ENCODE measurements at places on chromosomes 2 and 18.
A peak's percentile ranks its signal among the peaks of the same experiment; 100 is the strongest.

DNA sequence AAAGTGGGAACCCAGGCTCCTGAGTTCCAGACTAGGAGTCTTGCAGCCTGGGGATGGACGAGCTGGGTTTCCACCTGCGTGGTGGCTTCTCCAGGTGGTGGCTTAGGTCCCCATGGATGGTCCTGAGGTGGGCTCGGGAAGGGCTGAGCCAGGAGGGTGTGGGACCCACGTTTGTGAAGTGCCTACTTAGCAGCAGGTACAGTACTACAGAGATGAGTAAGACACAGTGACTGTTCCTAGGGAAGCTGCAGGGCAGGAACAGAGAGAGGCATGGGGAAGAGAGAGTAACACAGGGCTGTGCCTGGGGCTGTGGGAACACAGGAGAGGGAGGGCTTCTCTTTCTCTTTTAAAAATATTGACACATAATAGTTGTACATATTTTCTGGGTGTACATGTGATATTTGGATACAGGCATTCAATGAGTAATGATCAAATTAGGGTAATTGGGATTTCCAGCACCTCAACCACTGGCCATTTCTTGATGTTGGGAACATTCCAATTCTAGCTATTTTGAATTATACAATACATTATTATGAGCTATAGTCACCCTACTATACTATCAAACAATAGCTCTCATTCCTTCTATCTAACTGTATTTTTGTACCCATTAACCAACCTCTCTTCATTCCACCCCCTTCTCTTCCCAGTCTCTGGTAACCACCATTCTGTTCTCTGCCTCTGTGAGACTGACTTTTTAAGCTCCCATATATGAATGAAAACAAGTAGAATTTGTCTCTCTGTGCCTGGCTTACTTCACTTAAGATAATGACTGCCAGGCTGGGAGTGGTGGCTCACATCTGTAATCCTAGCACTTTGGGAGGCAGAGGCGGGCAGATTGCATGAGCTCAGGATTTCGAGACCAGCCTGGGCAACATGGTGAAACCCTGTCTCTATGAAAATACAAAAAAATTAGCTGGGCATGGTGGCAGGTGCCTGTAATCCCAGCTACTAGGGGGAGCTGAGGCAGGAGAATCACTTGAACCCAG is 15.0 kb downstream of the TOGARAM2 start:
- DNase-seq, result no peak

GRCh38 chr2:190470256-190470826 is 62.2 kb downstream of the MFSD6 start:
- DNase-seq, result no peak

- DNase-seq, result no peak
Observed at GRCh38 chr2:119772128-119772527, 12.4 kb downstream of the PTPN4 start.

- DNase-seq, result no peak
Observed at GRCh38 chr2:48790407-48791170, 35.1 kb upstream of the LHCGR start.

DNA sequence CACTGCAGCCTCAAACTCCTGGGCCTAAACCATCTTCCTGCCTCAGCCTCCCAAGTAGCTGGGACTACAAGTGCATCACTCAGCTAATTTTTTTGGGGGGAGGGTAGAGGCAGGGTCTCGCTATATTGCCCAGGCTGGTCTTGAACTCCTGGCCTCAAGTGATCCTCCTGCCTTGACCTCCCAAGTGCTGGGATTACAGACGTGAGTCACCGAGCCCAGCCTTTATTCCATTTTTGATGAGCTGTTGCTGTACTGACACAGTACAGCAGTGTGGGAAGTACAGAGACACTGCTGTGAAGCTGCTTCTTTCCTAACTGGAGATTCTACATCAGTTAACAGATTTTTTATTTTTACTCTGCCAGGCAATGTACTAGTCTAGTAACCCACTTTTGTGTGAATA is 18.8 kb downstream of the PTRHD1 start:
- no peak for DNase-seq

GRCh38 chr2:28776471-28776870 is 24.8 kb downstream of the PPP1CB start:
- no peak for DNase-seq

DNA sequence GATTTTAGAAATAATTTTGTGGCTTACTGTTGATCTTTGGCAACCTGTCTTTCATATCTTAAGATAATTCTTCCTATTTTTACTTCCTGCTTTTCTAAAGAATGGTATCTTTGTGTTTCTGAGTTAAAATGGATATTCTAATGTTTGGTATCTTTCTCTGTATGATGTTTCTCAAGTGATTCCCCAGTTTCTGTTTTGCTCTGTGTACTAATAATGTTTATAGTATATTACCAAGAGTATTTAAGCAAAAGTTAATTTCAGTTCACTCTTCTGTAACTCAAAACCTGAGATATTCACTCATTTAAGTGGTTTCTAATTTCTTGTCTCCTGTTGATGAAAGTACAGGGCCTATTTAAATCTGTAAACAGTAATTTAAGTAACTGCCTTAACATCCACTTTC is 58.3 kb downstream of the CCDC150 start:
- DNase-seq, result no peak

DNA sequence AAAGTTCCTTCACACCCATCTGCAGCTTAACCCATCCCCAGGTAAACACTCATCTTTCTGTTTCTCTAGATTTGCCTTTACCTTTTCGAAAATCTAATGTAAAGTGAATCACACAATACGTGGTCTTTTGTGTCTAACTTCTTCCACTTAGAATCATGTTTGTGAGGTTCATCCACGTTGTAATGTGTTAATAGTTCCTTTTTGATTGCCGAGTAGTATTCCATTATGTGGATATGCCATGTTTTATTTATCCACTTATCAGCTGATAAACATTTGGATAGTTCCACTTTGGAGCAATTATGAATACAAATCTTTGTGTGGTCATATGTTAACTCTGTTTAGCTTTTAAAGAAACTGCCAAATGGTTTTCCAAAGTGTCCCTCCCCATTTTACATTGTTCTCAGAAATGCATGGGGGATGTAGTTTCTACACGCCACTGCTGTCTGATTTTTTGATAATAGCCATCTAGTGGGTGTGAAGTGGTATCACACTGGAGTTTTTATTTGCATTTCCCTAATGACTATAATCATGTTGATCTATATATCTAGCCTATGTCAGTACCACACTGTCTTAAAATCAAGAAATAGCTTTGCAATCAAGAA is 22.3 kb downstream of the PECR start:
- no peak for DNase-seq

GRCh38 chr2:211144078-211144477 is 587.7 kb downstream of the CPS1 start:
- no peak for DNase-seq

GRCh38 chr2:138550670-138551287 is 49.2 kb downstream of the SPOPL start:
- DNase-seq, result no peak

- DNase-seq, result no peak
Observed at GRCh38 chr2:41410011-41410410, 637.8 kb upstream of the PKDCC start.

GRCh38 chr2:208686665-208687064 is 280.1 kb downstream of the PTH2R start:
- DNase-seq, result no peak

DNA sequence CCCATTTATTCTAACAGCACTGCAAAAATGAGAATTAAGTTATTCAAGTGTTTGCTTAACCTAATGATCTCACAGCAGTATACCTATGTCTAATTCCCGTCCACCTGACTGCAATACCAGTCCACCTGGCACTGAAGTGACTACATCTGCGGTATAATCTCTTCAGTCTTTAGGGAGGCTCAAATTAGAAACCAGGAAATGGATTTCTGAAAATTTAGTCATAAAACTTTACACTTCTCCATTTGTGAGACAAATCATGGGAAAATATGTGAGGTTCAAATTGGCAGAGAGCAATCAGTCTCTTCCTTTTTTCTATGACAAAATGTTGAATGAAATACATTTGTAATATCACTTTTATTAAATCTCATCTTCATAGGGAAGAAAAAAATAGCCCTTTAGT is 33.0 kb downstream of the FTCDNL1 start:
- no peak for DNase-seq

- peak; percentile 18 for DNase-seq
Observed at GRCh38 chr18:14189858-14190257, 57.6 kb upstream of the ZNF519 start.

- DNase-seq, result no peak
Observed at GRCh38 chr2:20483194-20483895, 36.5 kb downstream of the RHOB start.

GRCh38 chr2:79041032-79041448 is 15.5 kb downstream of the REG3G start:
- DNase-seq, result peak; percentile 2

- peak; percentile 71 for DNase-seq
Observed at GRCh38 chr2:43484323-43484930, 111.4 kb downstream of the THADA start.

GRCh38 chr2:3403587-3404334 is 24.3 kb downstream of the TRAPPC12 start:
- DNase-seq, result no peak

- DNase-seq, result no peak
Observed at GRCh38 chr18:58546552-58546951, 82.3 kb downstream of the ALPK2 start.

DNA sequence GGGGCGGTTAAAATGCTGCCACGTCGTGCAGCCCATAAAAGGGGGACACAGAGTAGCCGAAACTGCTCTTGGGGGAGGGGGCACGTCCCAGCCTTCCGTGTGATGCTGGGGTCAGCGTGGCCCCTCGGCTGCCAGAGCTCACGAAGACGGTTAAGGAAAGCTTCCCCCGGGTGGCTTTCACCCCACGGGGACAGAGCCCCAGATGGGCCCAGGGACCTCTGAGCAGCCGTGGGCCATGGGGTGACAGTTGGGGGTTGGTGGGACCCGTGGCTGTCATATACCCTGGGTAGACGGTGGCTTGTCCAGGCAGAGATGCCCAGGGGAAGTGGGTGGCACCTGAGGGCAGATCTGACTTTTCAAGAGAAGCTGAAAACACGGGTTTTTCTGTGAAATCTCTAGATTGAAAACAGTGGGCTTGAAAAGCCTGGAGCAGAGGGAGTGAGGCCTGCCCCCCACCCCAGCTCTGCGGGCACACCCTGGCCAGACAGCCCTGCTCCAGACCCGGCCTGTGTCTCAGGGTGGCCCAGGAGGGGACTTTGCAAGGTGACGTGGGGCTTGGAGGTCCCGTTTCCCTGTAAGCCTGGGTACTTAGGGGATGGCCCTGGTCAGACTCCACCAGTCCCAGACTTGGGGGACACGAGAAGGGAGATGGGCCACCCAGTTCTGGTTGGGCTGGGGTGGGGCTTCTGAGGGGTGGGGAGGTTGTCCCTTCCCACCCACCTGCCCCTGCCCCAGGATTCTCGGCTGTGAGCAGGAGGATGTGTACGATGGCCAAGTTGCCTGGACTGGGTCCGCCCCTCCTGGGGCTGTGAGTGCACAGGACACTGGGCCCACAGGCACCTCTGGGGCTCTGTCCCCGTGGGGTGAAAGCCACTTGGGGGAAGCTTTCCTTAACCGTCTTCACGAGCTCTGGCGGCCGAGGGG is 652 bp downstream of the NEU4 start:
- DNase-seq, result no peak

DNA sequence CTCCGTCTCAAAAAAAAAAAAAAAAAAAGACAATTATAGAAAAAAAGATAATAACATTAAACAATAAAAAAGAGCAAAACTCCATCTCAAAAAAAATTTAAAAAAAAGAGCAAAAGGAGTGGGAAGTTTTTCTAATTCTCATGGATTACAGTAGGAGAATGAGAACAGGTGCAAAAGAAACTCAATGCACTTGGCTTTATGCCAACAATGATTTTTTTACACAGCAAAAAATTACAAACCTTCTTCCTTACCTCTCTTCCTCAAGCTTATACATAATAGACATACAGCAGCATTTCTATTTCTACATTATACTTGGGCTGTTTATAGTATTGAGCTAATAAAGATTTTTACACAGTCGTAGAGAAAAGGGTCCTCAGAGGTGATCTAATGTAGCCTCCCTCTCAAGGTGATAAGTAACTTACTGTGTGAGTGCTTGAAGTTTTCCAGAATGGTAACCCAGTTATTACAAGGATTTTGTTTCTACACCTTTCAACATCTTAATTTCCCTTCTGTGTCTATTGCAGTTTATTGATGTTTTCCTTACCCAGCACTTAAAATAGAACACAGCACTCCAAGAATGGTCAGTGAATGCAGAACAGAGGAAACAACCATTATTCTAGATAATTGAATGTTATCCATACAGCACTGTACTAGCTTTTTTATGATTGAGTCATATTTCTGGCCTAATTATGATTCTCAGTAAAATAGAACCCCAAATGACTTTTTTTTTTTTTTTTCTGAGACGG is 34.9 kb upstream of the RNF138 start:
- DNase-seq, result no peak

GRCh38 chr2:51919395-51919794 is 887.5 kb upstream of the NRXN1 start:
- no peak for DNase-seq

DNA sequence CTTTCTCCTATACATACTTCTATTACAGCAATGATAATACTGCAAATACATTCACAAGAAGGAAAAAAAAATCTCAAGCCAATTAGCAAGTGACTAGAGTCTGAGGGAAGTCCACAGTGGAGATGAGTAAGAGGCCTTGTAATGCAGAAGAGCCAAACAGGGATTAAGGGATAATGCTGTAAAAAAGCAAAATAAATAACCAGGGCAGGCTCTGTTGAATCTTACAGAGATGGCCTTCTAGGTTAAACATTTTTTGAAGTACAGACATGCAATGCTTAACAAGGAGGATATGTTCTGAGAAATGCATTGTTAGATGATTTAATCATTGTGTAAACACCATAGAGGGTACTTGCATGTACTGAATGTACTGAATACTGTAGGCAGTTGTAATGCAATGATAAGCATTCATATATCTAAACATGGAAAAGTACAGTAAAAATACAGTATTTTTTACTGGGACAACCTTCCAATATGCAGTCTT is 122.1 kb upstream of the RMDN2 start:
- DNase-seq, result no peak

DNA sequence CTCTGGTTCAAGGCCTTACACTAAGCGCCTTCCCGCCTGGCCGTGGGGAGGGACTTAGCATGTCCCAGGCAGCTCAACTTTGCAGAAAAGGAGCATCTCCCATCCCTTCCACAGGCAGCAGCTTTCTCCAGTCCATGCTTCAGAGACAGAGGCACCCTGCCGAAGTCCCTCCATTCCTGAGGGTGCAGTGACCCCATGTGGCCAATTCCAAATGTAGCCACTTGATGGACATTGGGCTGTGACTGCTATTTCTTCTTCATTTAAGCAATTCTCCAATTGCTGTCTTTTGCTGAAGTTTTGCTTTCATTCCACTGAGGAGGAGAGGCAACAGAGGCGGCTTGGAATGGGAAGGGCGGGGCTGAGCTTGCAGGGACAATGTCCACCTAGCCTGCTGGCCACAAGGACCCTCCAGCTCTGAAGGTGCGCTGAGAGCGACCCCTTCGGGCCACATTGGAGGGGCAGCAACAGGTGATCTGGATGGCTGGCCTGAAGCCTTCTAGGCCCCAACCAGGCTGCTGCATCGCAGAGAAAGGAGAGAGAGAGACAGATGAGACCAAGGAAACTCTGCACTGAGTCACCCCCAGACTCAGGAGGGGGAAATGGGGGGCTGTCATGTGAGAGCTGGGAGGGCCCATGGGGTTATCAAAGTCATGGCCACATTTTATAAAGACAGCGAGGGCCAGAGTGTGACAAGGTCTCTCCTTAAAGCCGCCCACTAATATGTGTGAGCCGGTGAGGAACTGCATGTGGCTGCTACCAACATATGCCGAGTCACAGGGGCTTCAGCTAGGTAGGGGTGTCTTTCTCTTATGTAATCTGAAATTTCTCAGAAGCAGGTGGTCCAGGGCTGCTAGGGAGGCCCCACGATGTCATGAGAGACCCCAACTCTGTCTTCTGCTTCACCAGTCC is 61.3 kb downstream of the LONRF2 start:
- peak; percentile 66 for DNase-seq

All from SW 1271 (cell line).